ENCODE measurements at places on chromosomes 1 and 21.

DNA sequence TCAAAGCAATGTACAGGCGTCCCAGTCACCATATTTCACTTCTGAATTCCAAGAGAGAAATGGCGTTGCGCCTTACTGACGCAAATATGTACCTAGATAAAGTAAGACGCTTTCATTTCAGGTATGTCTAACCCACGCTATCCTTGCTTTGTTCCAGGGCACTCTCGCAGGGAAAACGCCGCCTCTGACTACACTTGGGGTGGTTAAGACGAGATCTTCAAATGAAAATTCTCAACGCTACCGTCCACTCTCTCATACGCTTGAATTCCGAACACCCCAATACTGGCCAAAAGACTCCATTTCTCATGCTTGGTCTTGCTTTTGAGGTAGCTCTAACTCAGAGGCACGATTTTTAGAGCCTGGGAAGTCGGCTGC, 736 bp upstream of the ZMPSTE24 start:
- DNase-seq, result peak; percentile 32

DNA sequence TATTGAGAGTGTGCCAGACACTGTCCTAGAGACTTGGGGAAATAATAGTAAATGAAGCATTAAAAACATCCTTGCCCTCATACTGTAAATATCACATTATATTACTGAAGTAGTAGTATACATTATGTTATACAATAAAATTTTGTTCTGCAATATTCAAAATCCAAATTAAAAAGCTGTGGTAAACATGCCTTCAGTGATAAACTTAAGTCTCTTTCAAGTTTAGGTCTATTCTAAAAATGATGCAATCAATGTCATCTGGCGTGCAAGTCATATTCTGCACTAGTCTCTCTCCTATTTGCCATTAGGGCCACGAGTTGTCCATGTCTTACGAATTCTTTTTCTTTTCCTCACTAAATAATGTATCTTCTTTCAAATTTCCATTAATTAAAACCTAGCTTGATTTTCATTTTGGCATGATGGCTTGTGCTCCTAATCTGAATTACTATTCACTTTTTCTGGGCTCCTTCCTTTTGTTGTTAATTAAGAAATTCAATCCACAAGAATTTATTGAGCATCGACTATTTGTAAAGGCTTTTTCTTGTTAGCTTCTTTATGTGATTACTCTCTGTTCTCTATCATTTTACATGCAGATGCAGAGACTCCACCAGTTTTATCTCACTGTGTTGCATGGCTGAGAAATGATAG, 130.7 kb downstream of the COQ8A start:
- no peak for DNase-seq

DNA sequence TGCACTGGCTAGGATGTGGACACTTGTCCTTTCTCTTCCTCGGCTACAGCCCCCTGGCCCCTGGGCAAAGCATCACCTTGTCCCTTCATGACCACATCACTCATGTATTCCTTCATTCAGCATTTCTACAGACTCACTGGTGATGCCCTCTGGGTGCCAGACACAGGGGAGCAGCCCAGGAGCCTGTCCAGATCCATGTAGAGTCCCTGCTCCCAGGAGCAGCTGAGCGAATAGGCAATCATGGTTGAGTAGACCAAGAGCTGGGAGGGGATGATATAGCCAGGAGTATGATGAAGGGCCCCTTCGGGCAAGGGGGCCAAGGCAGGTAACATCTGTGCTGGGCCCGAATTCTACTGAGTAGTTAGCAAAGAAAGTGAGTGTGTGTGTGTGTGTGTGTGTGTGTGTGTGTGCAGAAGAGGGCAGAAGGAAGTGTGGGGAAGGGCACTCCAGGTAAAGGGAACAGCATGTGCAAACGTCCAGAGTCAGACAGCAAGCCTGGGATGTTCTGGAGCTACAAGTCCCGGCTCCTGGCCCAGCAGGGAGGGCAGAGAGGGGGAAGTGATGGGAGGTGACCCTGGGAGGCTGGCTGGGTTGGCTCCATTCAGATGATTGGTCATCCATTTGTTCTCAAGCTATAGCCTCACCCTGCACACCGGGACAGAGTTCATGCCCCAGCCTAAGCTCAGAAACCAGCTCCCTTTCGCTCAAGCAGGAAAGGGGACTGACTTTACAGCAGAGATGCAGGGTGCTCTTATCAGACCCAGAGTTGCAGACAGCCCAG, 21.0 kb upstream of the PIK3CD start:
- no peak for DNase-seq

DNA sequence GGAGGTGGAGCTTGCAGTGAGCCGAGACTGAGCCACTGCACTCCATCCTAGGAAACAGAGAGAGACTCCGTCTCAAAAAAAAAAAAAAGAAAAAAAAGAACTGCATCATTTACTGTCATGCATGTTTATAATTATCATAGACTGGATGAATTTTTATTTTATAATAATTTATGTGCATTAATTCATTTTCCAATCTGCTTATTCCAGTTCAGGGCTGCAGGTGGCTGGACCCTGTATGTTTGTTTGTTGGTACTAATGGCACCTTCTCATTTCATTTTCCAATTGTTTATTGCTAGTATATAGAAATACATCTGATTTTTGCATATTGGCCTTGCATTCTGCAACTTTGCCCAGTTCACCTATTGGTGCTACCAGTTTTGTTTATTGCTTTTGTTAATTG, 19.0 kb upstream of the SOX13 start:
- DNase-seq, result no peak

GRCh38 chr1:157199421-157199755, 61.2 kb upstream of the ETV3 start:
- DNase-seq, result no peak

GRCh38 chr1:48940962-48941732, 164.5 kb upstream of the BEND5 start:
- no peak for DNase-seq

GRCh38 chr21:35375115-35375514, 326.0 kb upstream of the RUNX1 start:
- no peak for DNase-seq
